Stimulated activated CD4-positive, alpha-beta T cell treated with anti-CD3 and anti-CD28 coated beads, TNF-alpha, amount 100 ng/mL, for 48 hours (primary cell): ENCODE measurements at places on chromosomes 5 and 9.

DNA sequence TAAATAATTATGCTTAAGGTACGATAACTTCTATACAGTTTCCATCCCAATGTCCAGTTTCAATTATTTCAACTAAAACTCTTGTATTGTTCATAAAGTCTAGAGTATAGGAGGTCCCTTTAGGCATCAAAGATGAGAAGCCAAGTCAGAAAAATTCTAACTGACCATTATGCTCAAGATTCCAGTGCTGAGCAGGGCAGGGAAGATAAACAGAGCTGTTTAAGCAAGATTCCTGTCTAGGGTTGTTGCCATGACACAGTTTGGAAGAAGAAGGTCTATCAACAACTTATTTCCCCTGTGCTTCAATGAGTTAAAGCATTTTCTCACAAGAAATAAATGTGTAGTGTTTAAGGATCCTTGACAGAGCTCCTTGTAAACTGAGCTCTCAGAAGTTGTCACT, 48.9 kb upstream of the MTAP start:
- DNase-seq: no peak

GRCh38 chr5:72013766-72014624, 93.3 kb upstream of the MAP1B start:
- no peak for DNase-seq

GRCh38 chr5:103119070-103119764, 721 bp downstream of the GIN1 start:
- no peak for DNase-seq

- DNase-seq: no peak
Observed at GRCh38 chr9:90038763-90039162, 434.0 kb downstream of the GADD45G start.

GRCh38 chr5:149870232-149870631, 74.4 kb downstream of the PDE6A start:
- DNase-seq: no peak

DNA sequence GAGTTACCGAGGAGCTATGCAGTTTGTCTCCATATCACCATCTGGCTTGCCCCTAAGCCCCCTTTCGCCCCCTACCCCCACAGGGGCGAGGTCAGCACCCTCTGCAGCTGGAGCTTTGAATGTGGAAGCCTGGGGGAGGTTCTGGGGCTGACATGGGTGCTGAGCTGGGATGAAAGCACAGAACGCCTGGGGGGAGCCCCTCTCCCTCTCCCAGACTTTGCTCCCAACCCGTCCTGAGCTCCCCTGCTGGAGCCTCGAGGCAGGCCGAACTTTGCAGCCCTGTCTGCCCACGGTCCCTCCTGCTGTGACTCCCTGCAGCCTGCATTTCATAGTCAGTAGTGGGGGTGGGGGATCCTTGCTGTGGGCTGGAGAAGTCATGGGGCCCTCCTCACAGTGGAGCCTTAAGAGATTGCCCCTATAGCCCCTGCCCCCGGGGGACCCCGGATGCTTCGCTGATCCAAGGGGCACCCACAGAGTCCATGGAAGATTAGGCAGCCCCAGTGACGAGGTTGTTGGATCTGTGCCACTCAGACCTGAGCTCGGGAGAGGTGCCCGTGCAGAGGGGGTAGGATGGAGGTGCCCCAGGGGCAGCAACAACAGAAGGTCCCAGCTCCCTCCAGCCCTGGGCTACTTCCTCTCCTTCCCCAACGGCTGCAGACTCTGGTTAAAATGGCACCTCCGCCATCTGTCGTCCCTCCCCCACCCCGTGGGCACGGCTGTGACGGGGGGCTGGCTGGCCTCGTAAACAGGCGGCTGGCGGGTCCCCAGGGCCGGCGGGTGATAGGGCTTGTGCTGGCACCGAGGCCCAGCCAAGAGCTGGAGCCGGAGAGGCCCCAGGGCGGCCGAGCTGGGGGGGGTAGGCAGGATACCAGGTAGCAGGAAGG, 162.0 kb downstream of the C9orf50 start:
- no peak for DNase-seq

GRCh38 chr9:73178044-73178443, 26.4 kb downstream of the ANXA1 start:
- DNase-seq: no peak

DNA sequence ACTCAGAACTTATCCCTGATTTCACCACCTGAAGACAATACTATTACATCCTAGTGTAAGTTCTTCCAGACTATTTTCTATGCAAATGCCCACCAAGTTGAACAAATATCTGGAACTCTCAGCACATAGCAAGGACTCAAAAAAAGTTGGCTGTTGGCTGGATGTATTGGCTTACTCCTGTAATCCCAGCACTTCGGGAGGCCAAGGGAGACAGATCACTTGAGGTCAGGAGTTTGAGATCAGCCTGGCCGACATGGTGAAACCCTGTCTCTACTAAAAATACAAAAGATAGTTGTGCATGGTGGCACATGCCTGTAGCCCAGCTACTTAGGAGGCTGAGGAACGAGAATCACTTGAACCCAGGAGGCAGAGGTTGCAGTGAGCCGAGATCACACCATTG, 15.0 kb upstream of the VPS13A start:
- no peak for DNase-seq

GRCh38 chr5:158484150-158484549, 615.6 kb downstream of the EBF1 start:
- DNase-seq: no peak

DNA sequence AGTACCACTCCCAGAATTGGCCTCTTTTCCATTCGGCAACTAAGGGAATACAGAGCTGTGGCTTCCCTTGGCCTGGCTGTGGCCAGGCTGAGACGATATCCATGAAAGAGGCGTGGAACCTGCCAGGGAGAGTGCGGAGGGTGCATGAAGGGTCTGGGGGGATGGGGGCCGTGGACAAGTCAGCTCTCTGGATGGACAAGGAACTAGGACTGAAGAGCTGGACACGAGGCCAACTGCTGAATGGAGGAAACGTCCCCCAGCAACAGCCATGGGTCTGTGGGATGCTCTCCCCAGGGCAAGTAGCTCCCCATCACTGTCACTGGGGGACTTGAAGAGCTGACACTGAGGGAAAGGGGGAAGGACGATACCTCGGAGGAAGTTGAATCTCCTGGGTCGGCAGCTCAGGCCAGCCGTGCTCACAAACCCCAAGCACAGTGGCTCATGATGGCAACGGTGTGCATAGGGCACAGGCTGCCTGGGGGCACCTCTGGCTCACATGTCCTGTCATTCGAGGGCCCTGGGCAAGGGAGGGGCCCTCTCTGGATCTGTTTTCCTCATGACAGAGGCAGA, 4.1 kb upstream of the OLFM1 start:
- DNase-seq: no peak

- DNase-seq: no peak
Observed at GRCh38 chr5:138849882-138850281, 25.3 kb downstream of the LRRTM2 start.

- DNase-seq: no peak
Observed at GRCh38 chr9:92980085-92980745, 32.9 kb downstream of the FGD3 start.

GRCh38 chr5:142486020-142486419, 161.2 kb upstream of the SPRY4 start:
- DNase-seq: no peak

DNA sequence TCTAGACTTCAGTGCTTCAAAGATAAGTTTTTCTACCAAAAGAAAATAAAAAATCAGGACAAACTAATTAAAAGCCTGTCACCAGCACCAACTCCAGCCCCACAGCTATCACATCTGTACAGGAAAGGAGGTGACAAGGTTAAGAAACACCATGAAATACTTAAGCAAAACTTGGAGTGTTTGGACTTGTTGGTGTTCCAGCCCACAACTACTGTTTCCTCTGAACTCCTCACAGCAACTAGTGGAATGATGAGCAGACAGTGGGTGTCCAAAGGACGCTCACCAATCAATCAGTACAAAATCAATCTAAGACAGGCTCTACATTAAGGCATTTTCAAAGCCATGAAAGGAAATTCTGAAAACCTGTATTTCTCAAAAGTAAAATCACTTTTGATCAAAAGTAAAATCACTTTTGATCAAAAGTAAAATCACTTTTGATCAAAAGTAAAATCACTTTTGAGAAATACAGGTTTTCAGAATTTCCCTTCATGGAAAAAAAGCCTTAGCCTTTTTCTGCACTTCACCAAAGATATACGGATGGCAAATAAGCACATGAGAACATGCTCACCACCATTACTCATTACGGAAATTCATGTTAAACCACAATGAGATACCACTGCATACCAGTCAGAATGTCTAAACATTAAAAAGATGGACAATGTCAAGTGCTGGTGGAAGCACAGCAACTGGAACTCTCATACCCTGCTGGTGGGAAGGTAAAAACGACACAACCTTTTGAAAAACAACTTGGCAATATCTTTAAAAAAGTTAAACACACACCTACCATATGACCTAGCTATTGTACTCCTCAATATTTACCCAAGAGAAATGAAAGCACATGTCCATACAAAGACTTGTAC, 79.7 kb downstream of the MED27 start:
- no peak for DNase-seq

DNA sequence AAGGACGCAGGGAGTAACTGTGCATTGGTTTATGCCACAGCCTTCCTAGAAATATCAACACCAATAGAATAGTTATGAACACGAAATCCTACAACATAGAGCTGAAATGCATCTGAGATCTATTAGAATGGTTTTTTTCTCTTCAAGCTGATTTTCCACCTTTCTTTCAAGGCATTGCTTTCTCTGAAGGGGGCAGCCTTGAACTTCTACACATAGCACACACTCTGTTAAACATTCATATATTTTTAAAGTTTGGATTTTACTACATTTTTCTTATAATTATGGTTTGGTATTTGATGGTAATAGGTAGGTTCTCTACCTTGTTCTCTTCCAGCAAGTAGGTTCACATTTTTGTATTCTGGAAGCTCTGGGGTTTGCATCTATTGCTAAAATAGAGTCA, 661.8 kb downstream of the SEMA5A start:
- no peak for DNase-seq

- no peak for DNase-seq
Observed at GRCh38 chr5:143812085-143812705, at the start of gene HMHB1. TSS of gene HMHB1 (plus strand) at chr5:143812161.

DNA sequence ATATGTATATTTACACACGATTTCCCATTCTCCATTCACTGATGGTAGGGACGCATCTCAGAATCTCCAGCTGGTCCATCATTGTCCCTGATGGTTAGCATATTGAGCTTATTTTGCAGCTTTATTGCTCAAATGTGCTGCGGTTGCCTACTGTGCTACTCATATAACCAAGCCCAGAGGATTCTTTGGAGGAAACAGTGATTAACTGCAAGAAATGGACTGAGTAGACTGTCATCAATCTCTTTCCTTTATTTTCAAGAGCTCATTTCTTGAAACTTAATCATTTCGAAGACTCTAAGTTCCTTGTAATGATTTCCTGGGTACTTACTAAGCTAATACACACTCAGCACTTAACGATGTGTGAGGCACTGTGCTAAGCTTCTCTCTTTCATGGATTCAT, 119.0 kb downstream of the MAT2B start:
- no peak for DNase-seq

DNA sequence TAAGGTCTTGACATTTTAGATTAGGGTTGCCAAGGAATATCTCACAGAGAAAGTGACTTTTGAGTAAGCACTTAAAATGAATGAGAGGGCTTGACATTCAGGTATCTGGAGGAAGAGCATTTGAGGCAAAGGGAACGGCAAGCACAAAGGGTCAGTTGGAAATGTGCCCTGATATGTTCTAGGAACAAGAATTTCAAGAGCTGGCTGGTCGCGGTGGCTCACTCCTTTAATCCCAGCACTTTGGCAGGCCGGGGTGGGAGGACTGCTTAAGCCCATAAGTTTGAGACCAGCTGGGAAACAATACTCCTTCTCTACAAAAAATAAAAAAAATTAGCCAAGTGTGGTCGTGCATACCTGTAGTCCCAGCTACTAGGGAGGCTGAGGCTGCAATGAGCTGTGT, 16.5 kb downstream of the KIAA1958 start:
- no peak for DNase-seq

DNA sequence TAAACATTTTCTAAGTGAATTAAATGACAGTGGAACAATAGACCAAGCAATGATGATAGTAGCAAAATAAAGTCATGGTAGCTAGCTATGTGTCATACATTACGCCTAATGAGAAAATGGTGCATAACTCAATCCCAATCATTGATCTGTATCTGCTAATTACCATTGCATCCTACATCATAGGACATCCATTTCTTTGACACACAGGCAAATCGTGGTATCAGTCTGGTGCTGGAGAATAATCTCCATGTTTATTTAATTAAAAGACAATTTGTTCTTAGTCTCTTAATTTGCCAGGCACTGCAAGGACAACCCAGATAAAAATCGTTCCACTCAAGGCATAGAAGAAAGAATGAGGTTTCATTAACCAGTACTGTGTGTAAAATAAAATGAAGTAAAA, 89.6 kb upstream of the SMC5 start:
- DNase-seq: no peak

DNA sequence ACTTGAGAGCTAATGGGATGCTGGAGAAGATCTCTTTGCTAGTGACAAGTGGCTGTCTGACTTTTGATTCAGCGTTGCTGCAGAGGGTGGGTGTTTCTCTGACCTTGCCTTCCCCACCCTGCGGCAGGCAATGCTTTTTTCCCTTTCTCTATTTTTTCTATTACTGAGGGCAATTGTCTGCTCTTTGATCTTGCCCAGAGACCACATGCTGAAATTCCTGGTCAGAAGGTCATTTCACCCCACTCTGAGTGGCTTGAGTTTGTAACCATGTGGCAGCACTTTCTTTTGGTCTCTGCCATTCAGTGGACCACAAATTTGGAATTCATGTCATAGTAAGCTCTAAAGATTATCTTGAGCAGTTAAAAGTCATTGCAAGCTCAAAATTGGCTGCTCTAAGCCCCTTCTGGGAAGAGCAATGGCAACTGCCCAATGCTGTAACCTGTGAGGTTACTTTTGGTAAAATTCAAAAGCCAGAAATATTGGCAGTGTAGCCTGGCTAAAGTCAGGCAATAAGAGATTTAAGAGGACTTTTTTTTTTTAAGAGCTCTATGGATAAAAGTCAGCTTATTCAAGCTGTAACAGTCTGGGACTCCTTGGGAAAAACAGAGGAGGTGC, 30.4 kb upstream of the MTMR12 start:
- no peak for DNase-seq

DNA sequence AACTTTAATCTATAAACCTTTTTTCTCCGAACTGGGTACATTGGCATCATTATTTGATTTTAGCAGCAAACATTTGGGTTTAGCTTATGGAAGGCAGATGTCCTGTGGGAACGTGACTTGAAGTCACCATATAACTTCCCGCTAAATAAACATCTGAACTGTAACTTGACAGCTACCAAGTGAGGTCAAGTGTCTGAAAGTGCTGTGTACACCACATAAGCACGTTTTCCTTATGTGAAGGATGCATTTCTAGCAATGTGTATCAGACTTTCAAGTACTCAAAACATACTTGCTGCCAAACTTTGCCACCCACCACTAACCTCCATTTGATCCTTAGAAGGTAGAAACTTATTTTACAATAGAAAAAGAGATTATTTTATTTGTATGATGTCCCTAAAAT, 35.7 kb downstream of the SLC1A3 start:
- no peak for DNase-seq

DNA sequence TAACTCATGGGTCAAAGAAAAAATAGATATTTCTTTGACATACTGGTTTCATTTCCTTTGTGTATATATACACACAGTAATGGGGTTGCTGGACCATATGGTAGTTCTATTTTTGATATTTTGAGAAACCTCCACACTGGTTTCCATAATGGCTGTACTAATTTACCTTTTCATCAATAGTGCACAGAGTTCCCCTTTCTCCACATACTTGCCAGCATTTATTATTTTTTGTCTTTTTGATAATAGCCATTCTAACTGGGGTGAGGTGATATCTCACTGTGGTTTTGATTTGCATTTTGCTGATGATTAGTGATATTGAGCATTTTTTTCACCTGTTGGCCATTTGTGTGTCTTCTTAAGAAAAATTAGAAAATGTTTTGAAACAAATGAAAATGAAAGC, 78.4 kb upstream of the CKMT2 start:
- DNase-seq: no peak
